T-helper 17 cell (primary cell): ENCODE measurements at places on chromosomes 2 and 18.

GRCh38 chr2:219274361-219274921 lies 4.7 kb upstream of the DNAJB2 start:
- no peak for DNase-seq

DNA sequence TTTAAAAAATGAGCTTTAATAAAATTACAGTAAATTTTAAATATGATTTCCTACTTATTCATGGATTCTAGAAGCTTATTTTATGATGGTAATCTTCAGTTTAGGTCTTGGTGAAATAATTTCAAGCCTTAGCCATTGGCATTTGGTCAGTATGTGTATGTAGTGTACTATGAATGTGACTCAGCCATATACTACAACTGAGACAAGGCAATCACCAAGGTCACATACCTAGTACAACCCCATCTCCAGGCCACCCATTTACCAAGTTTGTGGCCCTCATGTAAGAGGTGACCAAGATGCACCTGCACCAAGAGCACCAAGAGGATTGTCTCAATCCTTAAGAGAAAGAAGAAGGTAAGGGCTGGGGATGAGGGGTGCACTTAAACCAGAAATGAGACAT lies 54.8 kb upstream of the FRZB start:
- no peak for DNase-seq

GRCh38 chr2:42141687-42142546 lies 27.2 kb upstream of the EML4 start:
- no peak for DNase-seq

GRCh38 chr2:1047485-1047884 lies 96.8 kb downstream of the SNTG2 start:
- no peak for DNase-seq

DNA sequence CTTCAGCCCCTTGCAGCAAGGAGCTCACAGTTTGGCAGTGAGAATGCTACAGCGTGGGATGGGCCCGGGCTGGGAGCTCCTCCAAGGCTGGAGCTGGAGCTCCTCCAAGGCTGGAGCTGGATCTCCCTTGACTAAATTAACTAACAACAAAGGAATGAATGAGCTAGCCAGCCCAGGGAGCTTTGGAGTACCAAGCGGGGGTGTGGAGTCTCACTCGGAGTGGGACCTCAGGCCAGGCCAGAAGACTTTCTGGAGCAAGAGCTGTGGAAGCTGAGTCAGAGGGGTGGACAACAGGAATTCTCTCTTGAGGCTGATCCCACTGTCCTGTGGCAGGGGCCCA lies 244.7 kb upstream of the HS6ST1 start:
- DNase-seq, result no peak

DNA sequence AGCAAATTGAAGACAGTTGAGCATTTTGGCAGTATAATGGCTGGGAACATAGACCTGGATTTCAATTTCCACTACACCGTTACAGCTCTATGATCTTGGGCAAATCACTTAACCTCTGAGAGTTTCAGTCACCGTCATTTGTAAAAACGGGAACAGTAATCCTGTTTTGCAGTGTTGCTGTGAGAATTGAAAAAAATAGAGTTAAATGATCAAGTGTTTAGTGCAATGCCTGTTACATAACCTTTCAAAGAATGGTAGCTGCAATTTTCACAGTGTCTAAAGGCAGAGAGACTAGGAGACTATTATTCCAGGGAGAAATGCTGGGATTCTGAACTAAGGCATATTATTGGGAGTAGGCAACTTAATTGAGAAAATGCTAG lies 2.0 kb downstream of the AGPS start:
- no peak for DNase-seq

DNA sequence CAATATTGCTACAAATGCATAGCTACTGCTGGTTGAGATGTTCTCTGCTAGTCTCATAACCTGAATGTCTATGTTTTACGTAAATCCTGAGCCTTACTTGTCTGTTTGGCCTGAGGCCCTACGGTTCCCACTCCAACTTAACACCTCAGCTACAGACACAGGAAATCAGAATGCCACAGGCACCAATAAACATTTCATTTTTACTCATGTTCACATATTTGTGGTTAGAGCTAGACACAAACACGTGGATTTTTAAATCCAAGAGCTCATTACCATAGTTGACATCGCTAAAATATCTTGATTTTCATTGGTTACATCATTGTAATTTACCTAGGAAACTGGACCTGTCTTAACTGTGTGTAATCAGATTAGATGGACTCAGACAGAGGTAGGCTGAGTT lies 263.8 kb upstream of the CDH19 start:
- DNase-seq, result no peak

- no peak for DNase-seq
These were observed 14.5 kb downstream of the OLA1 start for GRCh38 chr2:174233771-174234275.

- no peak for DNase-seq
These were observed 120.3 kb upstream of the UXS1 start for GRCh38 chr2:106314444-106314843.

DNA sequence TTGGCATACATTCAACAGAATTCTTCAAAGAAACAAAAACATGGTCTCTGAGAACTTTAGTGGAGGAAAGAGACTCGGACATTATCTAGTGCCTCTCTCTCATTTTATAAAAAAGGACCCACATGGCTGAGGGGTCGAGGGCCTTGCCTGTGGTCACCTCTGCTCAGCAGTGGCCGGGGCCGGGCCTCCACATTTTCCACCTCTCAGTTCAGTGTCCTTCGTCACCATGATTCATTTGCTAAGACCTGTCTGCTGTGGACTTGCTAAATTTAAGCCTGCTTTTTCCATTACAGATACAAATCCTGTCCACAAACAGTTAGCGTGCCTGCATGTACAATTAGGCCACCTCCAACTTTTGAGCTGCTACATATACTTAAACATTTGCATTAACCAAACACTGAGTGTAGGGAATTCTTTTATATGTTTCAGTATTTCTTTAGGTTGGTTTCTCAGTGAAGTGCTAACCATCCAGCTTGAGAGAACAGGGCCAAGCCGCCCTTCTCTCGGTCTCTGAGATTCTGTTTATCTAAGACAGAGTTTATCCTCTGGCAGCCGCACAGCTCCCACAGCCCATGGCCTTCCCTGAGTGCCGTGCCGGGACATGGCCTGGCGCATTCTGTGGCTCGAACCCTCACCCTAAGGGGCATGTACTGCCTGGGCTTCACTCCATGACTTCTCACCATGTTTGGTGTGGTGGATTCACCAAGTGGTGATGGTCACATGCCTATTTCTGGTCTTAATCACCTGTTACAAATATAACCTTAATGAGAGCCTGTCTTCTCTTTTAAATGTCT lies 46.2 kb downstream of the COA5 start:
- no peak for DNase-seq

- no peak for DNase-seq
These were observed 55.7 kb downstream of the ITSN2 start for GRCh38 chr2:24304631-24305030.

- DNase-seq, result no peak
These were observed 11.1 kb downstream of the ITPRID2 start for GRCh38 chr2:181902625-181903024.

- no peak for DNase-seq
These were observed 16.8 kb downstream of the SERPINB10 start for GRCh38 chr18:63924551-63924950.

- DNase-seq, result no peak
These were observed 18.7 kb downstream of the SP140 start for GRCh38 chr2:230244211-230244610.

GRCh38 chr18:62485684-62486083 lies 37.1 kb upstream of the ZCCHC2 start:
- DNase-seq, result no peak

DNA sequence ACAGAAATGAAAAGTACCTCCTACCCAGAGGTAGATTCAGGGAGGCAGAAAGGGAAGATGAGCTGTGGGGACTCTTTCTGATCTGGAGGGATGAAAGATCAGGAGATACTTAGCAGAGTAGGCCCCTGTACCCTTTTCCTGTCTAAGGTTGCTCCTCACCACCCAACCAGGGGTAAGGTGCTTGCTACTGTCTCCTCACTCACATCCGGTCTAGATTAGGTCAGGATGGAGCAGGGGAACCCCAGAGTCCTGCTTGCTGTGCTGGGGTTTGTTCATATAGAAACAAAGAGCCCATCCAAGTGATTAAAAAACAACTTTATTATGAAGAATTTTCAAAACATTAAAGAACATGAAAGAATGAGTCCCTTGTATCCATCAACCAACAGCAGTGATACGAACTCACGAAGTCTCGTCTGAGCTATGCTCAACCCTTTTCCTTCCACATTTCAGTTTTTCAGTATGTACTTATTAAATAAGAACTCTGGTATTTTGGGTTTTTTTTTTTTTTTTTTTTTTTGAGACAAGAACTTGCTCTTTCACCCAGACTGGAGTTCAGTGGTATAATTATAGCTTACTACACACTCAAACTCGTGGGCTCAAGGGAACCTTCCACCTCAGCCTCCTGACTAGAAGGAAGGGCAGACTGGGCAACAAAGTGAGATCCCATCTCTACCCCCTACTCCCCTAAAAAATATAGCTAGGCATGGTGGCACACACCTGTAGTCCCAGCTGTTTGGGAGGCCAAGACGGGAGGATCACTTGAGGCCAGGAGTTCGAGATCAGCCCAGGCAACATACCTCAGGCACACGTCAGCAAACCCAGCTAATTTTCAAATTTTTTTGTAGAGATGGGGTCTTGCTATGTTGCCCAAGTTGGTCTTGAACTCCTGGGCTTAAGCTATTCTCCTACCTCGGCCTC lies 28.5 kb upstream of the MCFD2 start:
- peak; percentile 42 for DNase-seq

DNA sequence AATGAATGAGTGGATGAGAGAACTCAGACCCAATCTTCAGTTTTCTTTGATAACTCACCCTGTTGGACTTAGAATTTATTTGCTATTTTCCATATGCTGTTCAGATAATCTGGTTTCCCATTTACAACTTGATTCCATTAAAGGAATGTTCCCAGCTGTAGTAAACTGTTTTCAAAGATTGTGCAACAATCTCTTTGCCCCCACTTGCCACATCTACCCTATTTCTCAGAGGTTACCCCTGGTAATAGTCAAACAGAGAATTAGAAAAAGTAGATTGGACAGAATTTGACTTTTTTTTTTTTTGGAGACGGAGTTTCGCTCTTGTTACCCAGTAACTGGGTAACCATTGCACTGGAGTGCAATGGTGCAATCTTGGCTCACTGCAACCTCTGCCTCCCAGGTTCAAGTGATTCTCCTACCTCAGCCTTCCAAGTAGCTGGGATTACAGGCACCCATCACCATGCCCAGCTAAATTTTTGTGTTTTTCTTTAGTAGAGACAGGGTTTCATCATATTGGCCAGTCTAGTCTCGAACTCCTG lies 93.4 kb upstream of the SIX2 start:
- no peak for DNase-seq

DNA sequence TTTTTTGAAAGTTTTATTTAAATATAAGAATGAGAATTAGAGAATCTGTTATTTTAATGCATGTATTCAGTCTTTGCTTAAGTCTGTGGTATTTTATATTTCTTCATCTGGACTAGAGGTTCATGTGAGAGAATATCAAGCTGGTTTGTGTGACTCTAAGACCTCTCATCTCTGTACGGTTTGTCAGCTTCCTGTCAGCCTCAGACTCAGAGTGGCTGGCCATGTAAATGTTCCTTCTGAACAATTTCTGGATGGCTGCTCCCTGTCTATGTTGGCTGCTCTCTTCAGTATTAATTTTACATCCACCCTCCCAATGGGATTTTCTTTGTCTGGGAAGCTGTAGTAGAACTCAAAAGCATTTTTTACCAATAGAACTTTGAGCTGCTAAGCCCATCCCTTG lies 225.3 kb upstream of the THUMPD2 start:
- no peak for DNase-seq

DNA sequence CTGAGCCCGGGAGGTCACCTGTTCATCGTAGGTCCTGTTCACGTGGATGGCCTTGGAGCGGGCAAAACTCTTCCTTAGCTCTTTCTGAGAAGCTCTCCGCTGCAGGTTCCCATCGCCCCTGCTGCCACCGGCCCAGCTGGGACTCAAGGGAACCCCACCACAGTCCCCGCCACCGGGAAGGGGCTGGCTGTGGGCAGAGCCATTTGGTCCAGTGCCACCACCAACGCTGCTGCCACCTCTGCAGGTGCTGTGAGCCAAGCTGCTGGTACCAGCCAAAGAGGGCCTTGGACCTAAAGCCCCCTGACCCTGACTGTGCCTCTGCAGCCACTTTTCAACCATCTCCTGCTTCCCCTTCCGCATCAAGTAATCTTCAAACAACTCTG lies 586 bp downstream of the PDE11A start:
- no peak for DNase-seq

DNA sequence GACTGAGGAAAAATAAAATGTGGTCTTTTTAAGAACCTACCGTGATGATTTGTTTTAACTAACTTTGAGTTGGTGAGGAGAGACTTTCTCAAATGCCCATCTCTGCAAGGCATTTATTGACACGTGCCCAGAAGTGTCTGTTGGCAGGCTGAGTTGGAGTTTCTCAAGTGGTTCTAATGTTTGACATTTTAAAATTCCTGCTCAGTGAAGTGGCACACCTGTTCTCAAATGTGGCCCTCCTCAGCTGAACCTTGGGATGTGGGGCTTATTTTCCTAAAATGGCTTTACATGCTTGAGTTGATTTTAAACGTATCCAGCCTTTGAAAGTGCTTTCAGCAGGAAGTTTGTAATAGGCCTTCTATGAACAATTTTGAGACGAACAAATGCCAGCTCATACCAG lies 876 bp upstream of the CAVIN2 start:
- DNase-seq, result no peak

DNA sequence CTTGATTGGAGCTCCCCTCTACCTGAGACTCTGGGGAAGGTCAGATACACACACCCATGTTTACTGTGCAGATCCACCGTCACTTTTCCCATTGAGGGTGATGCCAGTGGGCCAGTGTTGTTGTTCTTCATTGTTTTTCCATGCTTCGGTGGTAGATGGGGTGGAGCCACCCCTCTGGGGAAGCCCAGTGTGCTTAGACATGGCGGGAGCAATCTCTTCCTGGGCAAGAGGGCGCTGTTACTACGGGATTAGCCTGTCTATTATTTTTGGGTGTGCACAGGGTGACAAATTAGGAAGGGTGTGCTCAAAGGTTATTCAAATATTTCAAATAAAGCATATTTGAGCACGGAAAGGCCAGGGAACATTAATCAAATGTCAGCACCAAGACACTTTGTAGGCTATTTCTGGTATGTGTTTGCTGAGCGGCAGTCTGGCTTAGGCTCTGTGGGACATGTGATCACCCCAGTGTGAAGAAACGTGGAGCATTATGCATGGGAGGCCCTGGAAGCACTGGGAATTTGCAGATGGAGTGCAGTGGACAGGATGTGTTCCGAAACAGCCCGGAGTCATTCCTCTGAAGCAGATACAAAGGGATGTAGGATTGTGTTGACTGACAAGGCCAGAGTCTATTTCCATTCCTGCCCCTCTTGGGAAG lies 34.8 kb upstream of the SMIM21 start:
- DNase-seq, result no peak

- no peak for DNase-seq
These were observed 200.0 kb downstream of the PDE1A start for GRCh38 chr2:182226807-182227206.

- no peak for DNase-seq
These were observed 105.9 kb upstream of the ID2 start for GRCh38 chr2:8575834-8576423.

GRCh38 chr18:33495278-33495677 lies 54.8 kb upstream of the CCDC178 start:
- no peak for DNase-seq

- DNase-seq, result no peak
These were observed 208.4 kb downstream of the ZBTB7C start for GRCh38 chr18:48200631-48201336.

- DNase-seq, result no peak
These were observed 100.1 kb upstream of the ASAP2 start for GRCh38 chr2:9106338-9107167.

GRCh38 chr18:54766634-54767033 lies 61.6 kb upstream of the RAB27B start:
- no peak for DNase-seq

- DNase-seq, result no peak
These were observed 2.5 kb downstream of the MYCN start for GRCh38 chr2:15942711-15943345.
